ENCODE measurements at places on chromosomes 7 and 10.

- no peak for DNase-seq
These were observed 102.1 kb upstream of the ANLN start for GRCh38 chr7:36287371-36288241.

- DNase-seq = peak; percentile 45
These were observed 75.4 kb downstream of the HDAC9 start for GRCh38 chr7:18570890-18571478.

DNA sequence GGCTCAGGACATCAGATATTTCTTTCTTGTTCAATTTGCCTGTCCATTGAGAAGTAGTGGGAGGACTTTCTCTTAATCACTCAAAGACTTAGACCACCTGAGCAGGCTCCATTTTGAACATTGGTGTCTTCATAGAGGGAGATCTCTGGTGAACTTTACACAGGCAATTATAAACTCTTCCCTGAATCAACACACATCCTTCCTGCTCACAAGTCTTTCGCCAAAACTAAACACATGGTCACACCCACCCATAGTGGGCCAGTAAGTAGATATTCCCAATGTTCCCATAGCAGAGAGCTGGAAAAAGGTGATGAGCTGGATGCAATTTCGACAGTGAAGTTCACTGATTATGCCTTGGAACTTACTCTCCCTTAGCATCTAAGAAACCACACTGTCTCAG is 8.2 kb upstream of the MACC1 start:
- DNase-seq = no peak

DNA sequence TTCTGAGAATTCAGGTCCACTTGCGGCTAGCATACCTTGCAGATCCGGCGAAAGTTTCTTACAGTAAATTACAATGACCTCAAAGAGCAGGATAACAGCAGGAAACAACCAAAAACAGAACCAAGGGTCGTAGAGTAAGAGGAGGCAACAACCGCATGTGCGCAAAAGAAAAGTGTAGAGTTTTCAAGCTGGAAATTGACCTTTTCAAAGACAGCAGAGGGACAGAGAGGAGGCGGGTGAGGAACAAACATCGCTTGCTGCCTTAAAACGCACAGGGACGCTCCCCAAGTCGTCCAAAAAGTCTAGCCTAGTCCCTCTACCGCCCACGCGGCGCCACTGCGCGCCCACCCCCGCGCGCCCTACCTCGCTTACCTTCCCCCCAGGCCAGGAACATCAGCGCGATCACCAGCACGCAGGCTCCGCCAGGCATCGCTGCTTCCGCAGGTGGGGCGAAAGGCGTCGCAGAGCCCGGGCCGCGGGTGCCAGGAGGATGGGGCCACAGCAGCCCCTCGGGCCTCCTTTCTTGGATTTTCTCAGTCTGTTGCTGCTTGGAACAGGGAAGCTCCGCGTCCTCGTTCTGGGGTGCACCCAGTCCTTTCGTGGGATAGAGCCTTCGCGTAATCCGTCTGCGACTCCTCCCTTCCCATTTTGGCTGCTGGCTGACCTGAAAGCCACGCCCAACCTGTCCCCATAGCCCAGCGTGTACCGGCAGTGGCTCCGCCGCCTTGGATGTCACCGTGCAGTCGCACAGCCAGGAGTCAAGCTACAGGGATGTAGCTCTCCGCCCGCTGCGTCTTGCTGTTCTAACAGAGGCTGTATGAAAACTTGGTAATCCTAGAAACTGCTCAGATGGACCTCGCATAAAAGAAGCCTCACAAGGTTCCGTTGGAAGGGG is at the start of gene VWDE:
Gene VWDE, minus strand, starts transcription at position 579 of the 895 bp plus-strand sequence. Its CDS starts 149 bp downstream, at position 430.
- peak; percentile 90 for DNase-seq

DNA sequence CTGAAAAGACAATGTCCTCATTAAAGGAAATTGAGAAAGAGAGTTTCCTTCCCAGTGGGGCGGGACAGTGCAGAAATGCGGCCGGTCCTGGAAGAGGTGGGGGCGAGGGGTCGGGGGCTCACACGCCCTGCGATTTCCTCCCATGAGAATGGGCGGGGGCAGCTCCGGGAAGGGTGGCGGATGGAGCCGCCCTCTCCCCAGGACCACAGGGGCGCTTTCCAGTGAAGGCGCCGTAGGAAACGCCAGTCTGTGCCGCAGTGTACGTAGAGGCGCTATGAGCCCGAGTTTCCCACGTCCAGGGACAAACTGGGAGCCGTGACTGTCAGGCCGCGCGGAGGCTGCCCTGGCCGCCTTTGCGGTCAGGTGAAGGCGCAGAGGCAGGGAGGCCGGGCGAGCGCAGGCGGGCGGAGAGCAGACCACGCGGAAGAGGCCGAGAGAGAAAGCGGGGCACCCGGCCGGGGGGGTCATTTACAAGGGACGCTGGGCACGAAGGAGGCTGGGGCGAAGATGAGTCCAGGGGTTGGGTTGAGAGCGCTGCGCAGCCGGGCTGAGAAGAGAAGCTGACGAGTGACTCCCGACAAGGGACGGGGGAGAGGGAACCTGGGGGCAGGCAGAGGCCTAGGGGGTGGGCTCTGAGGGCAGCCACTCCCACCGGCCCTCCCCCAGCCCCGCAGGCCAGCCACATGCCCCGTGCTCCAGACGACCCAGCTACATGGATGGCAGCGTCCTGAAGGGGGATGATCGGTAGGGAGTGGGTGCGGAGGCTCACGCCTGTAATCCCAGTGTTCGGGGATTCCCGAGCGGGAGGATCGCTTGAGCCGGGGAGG is 45.0 kb downstream of the ALOX5 start:
- peak; percentile 89 for DNase-seq

- DNase-seq = no peak
These were observed 41.5 kb downstream of the TMEM26 start for GRCh38 chr10:61411706-61412105.

Measured in mesendoderm (in vitro differentiated cells).